SK-N-DZ (cell line): ENCODE measurements at places on chromosomes 16 and 17.

DNA sequence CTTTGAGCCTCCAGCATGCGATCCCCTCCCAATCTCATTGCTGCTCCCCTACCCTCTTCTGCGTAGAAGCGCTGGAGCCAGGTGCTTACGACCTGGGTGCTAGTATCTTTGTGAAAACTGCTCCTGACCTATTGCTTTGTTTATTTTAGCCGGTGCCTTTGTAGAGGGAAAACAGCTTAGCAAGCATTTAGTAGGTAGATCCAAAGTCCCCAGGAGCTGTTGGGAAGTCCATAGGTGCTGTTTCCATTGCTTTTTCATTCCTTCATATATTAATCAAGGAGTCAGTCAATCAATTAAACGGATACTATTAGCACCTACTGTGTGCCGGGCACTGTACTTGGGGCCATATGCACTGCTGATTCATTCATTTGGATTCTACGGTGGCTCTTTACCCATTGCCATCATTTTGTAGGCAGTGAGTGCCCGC, 497.6 kb downstream of the WWOX start:
- DNase-seq: no peak

DNA sequence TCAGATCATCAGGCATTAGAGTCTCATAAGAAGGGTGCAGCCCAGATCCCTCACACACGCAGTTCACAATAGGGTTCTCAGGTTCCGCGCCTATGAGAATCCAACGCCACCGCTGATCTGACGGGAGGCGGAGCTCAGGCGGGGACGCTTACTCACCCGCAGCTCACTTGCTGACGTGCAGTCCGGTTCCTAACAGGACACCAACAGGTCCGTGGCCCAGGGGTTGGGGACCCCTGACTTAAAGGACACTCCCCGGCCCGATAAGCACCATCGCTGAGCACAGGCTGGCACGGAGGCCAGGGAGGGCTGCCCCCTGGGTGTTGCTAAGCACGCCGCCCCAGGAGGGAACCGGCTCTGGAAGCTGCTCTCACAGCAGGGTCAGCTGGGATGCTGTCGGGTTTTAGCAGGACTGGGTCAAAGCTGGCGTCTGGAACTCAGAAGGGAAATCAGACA, 30.1 kb upstream of the BAHCC1 start:
- DNase-seq: no peak

DNA sequence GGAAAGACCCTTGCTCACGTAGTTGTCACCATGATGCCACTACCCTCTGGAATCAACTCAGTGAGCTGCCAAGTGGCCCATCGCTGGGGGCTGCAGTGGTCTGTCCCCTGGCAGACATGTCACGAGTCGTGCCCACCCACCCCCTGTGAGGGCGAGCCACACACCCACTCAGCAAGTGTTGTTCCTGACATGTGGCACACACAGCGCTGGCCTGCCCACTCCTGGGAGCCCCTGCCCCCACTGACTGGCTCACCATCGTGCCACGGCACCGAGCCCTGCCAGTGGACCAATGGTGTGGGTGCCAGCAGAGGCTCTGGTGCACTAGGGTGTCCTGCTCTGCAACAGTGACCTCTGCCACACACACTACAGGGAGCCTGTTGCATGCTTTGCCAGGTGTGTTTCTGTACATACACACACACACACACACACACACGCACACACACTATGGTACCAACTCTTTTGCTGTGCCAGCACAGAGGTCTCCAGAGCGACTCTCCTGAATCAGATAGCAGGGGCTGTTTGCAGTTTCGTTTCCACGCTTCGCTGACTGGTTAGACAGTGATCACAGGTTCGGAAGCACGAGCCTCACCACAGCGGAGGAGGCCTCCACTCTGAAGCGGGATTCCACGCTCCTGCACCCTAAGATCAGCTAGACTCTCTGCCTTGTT, 7.7 kb downstream of the RTN4RL1 start:
- no peak for DNase-seq

DNA sequence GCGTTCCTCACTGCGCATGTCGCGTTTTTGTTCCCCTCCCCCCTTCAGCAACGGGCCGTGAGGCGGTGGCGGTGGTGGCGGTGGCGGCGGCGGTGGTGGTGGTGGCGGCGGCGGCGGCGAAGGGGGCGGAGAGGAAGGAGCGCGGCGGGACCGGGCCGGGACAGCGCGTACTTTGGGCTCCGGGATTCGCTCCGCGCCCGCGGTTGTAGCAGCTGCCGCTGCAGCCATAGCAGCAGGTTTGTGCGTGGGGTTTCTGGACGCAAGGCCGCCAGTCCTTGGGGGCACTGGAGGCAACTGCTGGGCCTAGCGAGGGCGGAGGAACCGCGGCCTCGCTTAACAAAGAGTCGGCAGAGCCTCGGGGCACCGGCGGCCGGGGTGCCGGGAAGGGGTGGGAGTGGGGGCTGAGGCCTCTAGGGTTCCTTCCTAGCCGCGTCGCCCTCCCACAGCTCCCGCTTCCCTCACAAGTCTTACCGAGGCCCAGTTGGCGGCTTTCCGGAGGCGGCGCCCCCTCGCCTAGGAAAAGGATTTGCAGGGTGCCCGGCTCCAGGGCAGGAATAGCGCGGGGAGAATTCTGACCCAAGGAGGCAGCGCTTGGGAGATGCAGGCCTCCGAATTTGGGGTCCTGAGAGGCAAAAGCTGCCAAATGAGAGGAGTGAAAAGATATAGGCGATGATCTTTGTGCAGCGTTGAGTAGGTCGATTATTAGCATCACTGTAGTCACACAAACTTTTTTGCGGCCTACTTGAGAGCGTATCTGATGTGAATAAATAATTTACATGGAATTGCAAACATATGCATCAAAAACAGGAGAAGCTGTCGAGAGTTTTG, at the start of gene DDX42:
TSS of gene DDX42 (plus strand) at position 30 of the 828 bp plus-strand sequence. CDS start 12,880 bp downstream, outside the sequence.
- peak; percentile 64 for DNase-seq

- DNase-seq: peak; percentile 19
Observed at GRCh38 chr17:40791787-40792436, 7.8 kb downstream of the KRT28 start.
